HFF-Myc (cell line): ENCODE measurements at places on chromosomes 11 and 22.

- no peak for DNase-seq
These were observed 11.6 kb upstream of the RIC3 start for GRCh38 chr11:8180469-8180868.

DNA sequence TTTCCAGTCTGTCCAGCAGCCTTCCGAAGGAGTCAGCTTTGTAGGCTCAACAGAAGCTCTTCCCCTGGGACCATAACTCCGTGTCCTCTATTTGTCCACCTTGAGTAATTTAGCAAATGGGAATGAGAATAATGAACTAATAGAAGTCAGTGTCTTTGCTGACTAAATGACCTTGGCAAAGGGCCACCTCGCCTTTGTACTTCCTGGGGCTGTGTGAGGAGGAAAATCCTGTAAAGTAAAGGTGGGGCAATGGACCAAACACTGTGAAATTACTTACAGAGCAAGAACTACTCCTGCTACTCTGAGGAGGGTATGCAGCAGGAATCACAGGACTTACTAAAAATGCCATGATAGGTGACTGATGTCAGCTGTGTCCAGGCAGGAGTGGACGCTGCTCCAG is 36.2 kb upstream of the CSNK2A3 start:
- DNase-seq = no peak

GRCh38 chr11:101864098-101864497 is 50.7 kb upstream of the CEP126 start:
- no peak for DNase-seq

- DNase-seq = no peak
These were observed 1.8 kb downstream of the TTC17 start for GRCh38 chr11:43360361-43361032.

DNA sequence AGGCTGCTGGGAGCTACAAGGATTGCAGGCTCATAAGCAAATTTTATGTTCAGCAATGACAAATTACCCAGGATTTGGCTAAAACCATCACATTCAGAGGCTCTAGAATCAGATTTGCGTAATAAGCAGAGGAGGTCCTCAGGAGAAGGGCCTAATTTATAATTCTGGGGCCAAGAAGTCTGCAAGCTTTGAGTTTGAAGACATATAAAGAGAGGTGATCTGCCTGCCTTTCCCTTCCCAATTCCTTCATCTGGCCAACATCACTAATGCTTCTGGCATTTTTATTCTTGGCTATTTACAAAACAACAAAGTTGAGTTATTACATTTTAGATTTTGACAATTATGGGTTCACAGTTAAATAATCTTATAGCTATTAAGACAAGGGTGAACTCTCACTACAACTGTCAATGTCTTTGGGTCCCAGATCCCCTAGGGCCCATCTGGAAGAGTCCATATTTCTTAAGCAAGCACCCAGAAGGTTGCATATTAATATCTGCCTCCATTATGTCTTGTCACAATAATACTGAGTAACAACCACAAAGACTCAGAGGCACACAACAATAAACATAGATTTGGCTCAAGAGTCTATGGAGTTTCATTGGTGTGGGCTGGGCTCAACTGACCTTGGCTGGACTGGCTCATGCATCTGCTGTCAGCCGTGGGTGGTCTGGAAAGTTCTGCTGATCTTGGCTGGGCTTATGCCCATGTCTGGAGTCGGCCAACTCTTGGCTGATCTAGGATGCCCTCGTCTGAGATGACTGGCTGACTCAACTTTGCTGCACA is 67.2 kb upstream of the CD82 start:
- DNase-seq = no peak

- DNase-seq = no peak
These were observed 140.9 kb upstream of the MTNR1B start for GRCh38 chr11:92828556-92828955.

DNA sequence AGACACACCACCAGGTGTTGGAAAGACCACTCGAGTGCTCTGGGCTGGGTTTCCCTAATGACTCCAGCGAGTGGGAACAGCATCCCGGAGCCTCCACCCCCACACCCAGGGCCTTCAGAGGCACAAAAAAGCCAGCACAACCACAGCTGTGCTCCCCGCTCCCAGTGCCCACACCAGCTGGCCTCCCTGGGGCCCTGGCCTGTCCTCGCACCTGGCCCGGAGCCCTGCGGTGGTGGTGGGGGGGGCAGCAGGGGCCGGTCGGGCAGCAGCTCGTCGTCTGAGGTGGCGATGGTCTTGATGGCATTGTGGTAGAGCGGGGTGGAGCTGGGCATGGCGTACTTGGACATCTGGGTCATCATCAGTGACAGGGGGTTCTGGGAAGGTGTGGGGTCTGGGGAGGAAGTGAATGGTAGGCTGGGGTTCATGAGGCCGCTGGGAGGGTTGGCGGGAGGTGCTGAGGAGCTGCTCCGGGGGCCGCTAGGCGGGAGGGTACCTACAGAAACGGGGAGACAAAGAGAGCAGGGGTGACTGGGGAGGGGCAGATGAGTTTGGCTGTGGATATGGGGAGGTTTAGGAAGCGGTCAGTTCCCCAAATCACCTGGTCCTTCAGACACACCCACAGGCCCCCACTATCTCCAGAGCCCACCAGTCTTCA is 16.1 kb downstream of the CXCR5 start:
- DNase-seq = no peak

DNA sequence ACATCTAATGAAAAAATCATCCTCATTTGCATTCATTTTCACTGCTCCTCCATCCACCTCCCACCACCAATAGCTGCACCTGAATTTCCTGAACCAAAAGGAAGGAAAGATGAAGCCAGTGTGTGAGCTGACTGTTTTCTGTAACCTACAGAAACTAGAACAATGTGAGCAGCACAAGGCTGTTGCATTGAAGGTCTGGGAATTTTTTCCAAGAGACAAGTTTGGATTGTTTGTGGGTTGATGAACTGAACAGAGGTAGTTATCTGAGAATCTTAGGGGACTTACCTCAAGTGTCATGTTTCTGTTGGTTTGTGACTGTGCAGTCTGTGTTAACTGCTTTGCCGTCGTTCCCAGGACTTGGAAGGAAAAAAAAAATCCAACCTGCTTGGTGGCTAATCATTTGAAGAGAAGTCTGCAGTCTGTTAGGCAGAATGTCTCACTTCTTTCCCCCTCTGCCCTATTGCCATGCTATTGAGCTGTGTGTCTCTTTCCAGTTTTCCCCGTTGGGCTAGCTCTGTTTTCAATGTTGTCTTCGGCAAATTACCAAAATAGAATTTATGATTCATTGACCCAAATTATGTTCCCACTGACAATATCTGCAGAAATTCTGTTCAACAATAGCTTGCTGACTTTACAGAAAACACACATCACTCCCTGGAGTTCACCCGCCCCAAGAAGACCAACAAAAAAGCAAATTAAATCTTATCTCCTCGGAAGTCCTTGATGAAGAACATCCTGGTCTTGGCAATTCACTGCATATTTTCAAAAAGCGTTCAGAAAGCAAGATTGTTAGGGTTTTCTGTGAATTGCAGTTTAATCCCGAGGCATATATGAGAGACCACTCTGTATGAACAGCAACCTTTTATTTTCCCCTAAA is 76.0 kb downstream of the SC5D start:
- DNase-seq = no peak

DNA sequence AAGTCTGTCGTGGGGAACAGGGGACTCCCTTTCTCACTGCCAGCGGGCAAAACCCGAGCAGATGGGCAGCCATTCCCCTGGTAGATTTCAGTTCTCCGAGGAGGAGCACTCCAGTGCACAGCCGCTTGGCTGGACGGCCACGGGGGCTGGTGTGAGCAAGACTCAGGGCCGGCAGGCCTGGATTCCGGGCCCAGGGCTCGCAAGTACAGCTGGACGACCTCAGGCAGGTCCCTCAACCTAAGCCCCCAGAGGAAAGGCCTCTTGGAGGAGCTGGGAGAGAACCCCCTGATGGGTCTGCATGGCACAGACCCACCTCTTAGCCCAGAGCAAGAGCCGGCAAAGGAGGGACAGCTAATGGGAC is 31.3 kb upstream of the TCF20 start:
- DNase-seq = no peak

- DNase-seq = no peak
These were observed 421.9 kb upstream of the CADM1 start for GRCh38 chr11:115926138-115926537.

GRCh38 chr22:31350410-31350863 is 4.3 kb upstream of the PATZ1 start:
- no peak for DNase-seq

DNA sequence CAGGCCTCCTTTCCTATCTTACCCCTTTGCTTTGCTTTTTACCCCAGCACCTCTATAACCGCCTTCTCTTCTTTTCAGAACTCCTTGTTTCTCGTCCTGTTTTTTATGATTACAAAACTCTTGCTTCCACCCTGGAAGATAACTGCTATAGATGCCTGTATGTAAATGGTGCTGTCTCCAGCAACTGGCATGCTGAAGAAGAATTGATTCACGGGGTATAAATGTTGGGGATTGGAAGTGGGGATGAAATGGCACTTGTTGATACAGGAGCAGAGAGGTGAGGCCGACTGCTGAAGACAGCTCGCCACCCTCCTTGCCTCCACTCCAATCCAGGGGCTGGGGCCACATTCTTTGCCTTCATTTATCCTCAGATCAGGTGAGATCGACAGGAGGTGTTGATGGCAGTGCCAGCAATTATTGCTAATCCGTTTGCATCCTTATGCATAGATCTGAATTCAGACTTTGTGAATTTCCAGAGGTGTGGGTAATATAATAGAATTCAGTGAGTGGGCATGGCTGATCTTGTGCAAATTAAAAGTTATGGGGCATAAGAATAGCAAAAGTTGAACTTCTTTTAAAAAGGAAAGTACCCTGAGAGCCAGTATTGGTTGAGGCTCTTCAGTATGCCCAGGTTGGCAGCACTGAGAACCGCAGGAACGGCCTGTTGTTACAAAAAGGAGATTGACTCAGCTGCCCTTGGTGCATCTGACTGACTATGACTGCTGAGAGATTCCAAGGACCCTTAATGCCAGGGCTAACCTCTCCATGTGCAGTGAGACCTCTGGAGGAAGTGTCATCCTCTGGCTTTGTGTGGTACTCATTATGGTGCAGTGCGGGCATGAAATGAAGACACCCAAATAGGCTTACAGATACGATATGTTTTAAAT is 5.3 kb downstream of the NEAT1 start:
- DNase-seq = no peak

GRCh38 chr11:115743719-115744118 is 239.5 kb upstream of the CADM1 start:
- peak; percentile 12 for DNase-seq

- DNase-seq = no peak
These were observed 56.6 kb upstream of the PRDM11 start for GRCh38 chr11:45089676-45090499.

DNA sequence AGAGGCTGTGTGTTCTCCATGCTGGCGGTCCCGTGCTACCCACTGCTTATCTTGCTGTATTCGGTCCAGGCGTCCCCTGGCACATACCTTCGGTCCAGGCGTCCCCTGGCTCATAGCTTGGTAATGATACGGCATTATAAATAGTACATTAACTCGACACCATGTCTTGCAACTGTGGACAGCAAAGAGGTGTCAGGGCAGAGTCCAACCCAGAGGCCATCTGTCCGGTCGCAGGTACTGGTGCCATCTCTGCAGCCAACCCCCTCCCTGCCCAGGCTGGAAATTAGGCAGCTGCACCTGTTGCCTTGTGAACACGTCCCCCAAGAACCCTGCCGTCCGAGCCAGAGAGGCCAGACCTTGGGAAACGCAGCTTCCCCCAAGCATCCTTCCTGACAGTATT is 634.3 kb downstream of the BRD1 start:
- no peak for DNase-seq

GRCh38 chr22:23243006-23243573 is 62.8 kb downstream of the BCR start:
- no peak for DNase-seq

DNA sequence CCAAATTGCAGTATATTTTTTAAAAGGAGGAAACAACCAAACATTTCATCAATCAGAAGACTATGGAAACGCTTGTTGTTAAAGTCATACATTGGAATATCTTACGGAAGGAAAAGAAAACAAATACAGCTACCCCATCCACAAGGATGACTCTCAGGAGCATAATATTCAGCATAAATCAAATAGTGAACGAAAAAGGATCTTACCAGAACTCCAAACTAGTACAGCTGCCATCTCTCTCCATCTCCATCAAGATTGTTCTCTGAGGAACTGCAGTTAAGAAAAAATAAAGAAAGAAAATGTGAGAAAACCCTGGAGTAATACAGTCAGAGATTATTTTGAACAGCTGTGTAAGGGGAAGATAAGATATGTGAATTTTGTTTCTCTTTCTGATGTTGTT is 299.8 kb upstream of the CNTN5 start:
- DNase-seq = no peak

- no peak for DNase-seq
These were observed 15.3 kb downstream of the EPS8L2 start for GRCh38 chr11:721247-721740.

GRCh38 chr22:45240104-45240809 is 437 bp downstream of the KIAA0930 start:
- DNase-seq = no peak

- no peak for DNase-seq
These were observed 404.4 kb upstream of the ANO3 start for GRCh38 chr11:25927411-25927953.

DNA sequence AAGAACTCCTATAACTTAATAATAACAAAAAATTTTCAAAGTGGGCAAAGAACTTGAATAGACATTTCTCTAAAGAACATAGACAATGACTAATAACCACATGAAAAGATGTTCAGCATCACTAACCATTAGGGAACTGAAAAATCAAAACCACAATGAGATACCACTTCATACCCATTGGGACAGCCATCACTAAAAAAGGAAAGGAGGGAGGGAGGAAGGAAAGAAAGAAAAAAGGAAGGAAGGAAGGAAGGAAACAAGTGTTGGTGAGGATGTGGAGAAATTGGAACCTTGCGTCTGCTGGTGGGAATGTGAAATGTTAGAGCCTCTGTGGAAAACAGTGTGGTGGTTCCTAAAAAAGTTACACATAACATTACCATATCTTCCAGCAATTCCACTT is 55.8 kb downstream of the MS4A13 start:
- DNase-seq = no peak

GRCh38 chr11:44306918-44307244 is 3.1 kb downstream of the ALX4 start:
- DNase-seq = no peak

DNA sequence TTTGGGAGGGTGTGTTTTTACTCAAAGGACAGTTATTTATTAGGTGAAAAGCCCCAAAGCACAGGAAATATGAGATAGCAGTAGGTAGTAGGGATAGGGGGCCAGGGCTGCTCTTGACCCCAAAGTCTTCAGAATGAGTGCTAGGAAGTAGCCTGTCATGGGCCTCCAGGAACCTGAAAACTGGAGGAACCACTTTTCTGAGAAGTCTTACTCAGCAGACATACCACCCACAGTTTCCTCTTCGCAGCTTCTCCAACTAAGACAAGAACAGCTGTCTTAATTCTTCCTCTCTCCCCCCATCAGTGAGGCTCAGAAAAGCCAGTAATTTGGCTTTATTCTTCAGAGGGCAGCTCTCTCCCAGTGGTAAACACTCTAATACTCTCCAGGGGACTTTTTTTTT is 84.0 kb upstream of the CTSC start:
- no peak for DNase-seq

GRCh38 chr11:47186700-47187695 is 764 bp upstream of the PACSIN3 start:
- no peak for DNase-seq

DNA sequence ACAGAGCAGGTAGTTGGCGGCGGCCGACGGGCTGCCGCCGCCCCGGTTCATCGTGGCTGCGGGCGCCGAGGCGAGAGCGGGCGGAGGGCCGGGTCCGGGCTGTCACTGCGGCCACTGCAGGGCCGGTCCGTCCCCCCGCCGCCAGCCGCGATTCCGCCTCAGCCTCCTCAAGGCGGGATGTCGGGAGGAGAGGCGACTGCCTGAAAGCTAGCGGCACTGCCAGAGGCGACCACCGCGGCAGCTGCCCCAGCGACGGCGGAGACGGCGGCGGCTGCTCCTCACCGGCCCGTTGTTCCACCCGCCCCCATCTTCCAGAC is 234 bp downstream of the SESN3 start:
- DNase-seq = no peak
